Substantia nigra (tissue), 51 donors: ENCODE measurements at places on chromosomes 11 and 22.
A peak's percentile ranks its signal among the peaks of the same experiment; 100 is the strongest.

DNA sequence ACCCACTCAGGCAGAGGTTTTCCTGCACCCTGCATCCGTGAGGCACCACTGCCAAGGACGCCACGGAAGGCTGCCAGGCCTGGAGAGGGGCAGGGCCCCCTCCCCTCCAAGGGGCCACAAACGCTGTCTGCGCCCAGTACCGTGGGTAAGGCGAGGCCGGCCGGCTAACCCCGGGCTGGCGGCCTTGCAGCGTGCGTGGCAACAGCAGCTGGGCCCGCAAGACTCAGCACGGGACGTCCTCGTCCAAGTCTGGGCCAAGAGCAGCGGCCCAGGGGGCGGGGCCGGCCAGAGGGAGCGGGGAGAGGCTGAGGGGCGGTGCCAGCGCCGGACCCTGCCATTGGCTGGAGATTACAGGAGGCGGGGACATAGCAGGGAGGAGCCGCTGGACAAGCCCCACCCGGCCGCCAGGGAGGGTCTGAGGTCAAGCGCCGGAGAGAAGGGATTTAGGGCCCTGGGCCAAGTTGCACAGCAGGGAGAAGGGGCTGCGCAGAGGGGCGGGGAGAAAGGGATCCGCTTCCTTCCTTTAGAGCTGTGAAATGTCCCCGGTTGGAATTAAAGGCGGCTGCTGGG lies 16.0 kb downstream of the SLC43A1 start:
- DNase-seq: peak; percentile 75

DNA sequence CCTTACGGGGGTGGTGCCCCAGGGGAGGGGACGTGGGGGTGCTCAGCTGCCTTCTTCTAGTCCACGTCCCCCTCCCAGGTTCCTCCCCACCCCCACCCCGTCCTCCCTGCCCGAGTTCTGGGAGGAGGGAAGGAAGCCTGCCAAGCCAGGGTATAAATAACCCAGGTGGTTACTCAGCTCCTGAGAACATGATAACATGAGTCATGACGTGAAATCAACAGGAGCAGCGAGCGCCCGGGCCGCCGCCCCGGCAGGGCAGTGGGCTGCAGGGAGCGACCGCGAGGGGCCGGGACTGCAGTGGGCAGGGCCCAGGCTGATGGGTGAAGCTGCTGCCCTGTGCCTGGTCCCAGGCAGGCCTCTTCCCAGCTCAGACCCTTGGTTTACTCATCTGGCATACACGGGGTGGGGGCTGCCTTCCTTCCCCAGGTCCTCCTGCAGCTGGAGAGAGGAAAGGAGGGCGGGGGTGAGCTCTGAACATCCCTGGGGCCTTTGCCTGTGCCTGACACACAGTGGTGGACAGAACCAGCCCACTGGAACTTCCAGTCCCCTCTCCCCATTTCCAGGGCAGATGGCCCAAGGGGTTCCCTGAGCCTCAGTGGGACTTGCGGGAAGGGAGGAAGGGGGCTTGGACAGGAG lies 8.8 kb upstream of the PDGFB start:
- no peak for DNase-seq

DNA sequence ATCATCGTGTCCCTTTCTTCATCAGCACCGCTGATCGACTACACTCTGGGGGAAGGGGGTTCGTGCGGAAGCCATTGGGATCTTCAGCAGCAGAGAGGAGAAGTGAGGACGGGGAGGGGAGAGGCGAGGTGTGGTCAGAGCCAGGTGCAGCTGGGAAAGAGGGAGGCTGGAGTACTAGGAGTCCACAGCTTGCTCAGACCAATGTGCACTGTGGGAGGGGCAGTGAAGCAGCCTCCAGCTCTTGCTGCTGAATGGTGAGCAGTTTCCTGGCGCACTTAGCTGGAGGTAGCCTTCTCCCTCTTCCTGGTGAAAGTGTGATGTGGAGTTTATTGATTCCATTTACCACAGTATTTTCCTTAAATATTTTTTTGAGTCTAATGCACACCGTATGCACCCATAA lies 99.0 kb upstream of the NECTIN1 start:
- no peak for DNase-seq

DNA sequence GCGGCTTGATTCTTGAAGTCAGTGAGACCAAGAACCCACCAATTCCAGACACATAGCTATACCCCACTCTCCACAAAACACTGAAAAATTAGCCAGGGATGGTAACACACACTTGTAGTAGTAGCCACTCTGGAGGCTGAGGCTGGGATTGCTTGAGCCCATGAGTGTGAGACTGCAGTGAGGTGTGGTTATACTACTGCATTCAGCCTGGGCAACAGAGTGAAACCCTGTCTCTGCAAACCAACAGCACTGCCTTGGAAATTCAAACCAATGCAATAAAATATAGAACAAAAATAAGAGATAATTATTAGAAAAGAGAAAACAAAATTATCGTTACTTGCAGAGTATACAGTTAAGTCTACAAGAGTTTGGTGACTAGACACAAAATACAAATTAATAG lies 20.2 kb upstream of the PRDM10 start:
- DNase-seq: no peak

DNA sequence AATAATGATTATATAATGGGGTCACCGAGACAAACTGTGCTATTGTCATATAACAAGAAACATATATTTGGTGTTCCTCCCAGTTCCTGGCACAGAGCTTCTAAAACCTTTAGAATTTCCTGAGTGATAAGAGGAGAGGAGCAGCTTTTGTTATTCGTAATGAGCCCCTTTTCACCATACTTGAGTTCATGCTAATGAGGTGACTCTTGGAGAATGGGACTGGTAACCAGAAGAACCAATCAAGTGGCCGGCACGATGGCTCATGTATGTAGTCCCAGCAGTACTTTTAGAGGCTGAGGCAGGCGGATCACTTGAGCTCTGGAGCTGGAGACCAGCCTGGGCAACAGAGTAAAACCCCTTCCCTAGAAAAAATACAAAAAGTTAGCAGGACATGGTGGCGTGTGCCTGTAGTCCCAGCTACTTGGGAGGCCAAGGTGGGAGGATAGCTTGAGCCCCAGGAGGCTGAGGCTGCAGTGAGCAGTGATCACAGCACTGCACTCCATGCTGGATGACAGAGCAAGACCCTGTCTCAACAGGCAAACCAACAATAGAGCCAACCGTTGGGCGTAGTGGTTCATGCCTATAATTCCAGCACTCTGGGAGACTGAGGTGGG lies 62.7 kb upstream of the FTH1 start:
- no peak for DNase-seq

- DNase-seq: peak; percentile 5
Observed at GRCh38 chr11:34792814-34793258, 123.3 kb downstream of the APIP start.

DNA sequence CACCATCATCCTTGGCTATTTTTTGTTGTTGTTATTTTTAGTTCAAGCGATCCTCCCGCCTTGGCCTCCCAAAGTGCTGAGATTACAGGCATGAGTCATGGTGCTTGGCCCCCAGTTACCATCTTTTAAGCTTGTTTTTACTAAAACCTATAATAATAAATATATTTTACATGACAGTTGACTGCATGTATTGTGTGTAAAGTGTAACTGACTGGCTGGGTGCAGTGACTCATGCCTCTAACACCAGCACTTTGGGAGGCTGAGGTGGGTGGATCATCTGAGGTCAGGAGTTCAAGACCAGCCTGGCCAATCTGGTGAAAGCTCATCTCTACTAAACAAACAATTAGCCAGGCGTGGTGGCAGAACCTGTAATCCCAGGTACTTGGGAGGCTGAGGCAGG lies 386.2 kb downstream of the TENM4 start:
- DNase-seq: no peak

- DNase-seq: no peak
Observed at GRCh38 chr11:103079833-103080232, 12.1 kb downstream of the DCUN1D5 start.

DNA sequence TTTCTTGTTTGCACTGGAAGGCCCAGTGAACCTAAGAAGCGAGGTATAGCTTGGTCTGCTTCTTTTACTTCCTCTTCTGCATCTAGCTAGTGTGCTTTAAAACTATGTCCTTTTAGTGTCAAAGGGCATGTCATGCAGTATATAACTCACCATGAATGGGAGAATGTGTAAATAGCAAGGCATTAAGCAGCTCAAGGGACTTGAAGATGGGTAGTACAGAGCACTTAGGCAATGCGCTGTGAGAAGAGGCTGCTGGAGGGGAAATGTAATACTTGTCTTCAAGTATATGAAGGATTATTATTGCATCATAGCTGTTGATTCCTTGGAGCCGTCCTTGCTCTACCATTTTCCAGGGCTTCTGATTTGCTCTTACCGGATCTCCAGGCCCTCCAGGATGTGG lies 7.6 kb downstream of the MAML2 start:
- DNase-seq: no peak

- DNase-seq: peak; percentile 63
Observed at GRCh38 chr11:68839911-68840641, 1.6 kb downstream of the CPT1A start.

GRCh38 chr11:68370211-68371111 lies 58.1 kb downstream of the LRP5 start:
- DNase-seq: no peak

DNA sequence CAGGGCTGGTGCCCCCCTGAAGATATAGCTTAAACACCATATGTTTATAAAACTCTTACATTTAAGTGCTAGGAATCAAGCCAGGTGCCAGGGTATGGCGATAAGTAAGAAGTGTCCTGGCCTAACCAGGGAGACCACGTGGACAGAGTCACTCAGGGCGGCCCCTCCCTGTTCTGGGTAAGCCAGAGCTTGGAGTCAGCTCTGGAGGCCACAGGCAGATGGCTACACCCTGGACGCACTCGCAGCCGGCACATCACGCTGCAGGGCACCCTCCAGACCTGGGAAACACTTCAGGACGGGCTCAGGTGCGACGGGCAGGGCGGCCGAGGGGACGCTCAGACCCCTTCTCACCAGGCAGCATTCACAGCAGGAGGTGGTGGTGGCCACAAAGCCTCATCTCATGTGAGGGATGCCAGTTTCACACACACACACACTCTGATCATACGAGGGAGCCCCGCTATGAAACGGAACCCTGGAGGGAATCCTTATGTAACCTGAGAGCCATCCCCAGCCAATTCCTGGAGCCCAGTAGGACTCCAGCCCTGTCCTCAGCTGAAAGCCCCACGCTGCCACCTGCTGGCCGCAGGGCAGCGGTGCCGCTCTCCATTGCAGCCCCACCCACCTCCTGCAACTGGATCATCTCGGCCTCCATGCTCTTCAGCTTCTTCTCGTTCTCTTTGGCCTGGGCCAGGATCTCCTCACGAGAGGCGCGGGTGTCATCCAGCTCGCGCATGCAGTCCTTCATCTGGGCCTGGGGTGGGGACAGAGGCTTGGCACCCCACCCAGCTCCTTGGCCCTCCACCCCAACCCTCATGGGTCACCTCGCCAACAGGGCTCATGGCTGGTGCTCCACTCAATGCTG lies 33.4 kb downstream of the APOL1 start:
- DNase-seq: peak; percentile 57

DNA sequence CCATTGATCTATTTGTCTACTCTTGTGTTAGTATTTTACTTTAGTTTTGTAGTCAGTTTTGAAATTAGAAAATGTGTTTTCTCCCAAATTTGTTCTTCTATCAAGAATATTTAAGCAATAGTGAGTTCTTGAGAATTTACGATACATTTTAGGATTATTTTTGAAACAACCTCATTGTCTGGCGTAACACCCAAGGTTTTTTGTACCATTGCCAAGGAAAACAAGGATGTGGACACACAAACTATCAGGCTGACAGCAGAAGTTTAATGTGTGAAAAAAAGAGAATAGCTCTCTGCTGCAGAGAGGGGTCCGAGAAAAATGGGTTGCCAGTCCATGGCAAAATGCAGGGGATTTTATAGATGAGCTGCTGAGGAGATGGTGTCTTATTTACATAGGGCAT lies 865.1 kb upstream of the CNTN5 start:
- no peak for DNase-seq

DNA sequence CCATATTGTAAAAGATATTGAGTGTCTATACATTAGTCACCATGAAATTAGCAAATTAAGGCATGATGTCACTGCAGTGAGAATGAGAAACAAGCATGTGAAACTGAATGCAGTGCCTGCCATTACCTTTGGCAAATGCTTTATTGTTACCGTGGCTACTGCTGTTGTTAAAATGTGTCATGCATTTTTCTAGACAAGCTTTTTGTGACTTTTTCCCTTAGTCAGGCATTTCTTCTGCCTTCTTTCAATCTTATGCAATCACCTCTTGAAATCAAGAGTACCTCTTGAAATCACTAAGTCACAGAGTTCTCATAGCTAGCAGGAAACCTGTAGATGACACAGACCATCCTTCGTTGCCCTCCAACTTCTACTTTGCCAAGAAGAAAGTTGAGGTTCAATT lies 461.7 kb upstream of the TENM4 start:
- no peak for DNase-seq

GRCh38 chr11:64353715-64354506 lies 5.1 kb upstream of the RPS6KA4 start:
- DNase-seq: no peak

DNA sequence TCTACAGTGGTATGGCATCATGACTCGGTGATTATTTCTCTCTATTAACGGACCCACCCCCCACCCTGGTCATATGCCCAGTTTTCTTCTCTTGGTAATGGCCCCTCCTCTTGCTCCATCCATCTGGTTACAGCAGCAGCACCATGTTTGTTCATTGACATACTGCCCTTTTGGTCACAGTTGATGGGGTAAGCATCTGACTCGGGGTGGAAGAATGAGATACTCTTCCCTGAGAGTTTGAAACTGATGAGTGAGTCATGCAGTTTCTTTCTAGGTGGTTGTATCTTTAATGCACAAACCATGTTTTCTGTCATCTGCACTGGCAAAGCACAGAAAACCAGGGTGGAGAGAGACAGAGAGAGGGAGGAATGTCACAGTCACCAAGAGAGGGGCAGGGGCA lies 126.0 kb downstream of the SYN3 start:
- no peak for DNase-seq

DNA sequence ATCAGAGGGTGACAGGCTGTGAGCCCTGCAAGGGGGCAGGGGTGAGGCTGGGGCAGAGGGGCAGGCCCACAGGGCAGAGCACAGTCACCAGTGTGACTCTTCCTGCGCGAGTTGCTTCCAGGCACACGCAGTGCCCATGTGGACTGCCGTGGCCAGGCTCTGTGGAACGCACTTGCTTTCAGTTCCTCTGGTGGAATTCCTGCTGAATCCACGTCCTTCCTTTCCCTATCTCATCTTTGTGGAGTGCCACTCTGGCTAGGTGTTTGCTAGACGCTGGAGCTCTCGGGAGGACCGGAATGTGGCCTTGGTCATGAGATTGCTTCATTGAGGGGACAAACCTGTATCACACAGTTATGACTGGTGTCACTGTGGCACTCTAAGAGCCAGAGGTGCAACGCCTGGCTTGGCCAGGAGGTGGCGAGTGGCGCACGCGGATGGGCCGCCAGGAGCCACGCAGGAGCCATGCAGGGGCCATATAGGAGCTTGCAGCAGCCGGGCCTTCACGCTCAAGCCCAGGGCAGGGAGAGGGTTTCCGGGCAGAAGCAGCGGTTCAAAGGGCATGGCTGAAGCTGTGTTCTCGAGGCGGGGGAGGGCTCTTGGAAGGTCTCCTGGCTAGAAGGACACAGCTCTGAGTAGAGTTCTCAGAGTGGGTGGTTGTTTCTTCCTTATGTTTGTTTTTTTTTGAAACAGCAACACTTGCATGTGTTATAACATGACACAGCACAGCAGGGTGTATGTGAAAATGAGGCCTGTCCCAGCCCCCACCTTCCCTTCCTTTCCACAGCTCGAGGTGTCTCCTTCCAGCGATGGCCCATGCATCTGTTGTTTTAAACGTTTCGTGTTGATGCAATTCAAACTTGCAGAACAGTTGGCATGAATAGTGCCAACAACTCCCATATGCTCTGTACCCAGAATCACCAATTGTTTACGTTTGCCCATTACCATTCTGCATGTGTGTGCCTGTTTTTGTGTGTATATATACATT lies 36.2 kb downstream of the TBC1D22A start:
- DNase-seq: peak; percentile 44

GRCh38 chr11:396948-397548 lies 3.0 kb downstream of the PKP3 start:
- peak; percentile 27 for DNase-seq
